ENCODE measurements at places on chromosomes 6 and 20. TPM values are rescaled to one million over a fixed set of nuclear protein-coding genes. Genes with fewer than 3 reads are reported as not detected.

GRCh38 chr6:39452306-39453145 is 130.0 kb upstream of the KCNK16 start:
- peak; percentile 43 for DNase-seq

DNA sequence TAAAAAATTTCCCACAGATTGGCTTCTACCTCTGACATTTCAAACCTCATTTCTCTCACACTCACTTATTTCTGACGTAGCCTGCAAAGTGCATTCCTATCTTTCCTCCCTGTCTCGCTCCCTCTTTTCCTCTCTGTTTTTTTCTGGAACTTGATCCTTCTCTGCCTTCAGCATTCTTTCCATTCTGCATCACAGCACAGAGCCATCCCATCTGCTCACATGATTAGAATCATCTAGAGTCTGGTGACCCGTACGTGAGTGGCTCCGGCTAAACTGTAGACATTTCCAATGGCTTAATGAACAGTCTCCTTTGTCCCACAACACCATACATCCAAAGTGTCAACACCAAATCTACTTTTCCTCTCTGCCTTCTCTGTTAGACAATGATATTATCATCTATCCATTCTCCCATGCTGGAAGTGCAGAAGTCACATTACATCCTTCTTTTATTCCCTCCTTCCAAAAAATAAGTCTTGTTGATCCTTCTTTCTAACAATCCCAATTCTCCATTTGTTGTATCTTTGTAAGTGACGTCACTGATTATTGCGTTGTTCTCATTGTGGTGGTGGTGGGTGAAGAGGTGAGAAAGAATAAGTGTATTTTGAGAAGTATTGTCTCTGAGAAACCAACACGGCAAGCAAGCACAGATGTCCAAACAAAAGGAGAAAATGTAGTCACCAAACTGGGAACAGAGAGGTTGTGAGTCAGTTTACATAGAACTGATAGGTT is 41.6 kb downstream of the OPRM1 start:
- DNase-seq, result no peak

RAET1L gene
- total RNA-seq, result 1.1 TPM

KCNS1 gene
- not detected for total RNA-seq

FAM184A gene
- 4.4 TPM for total RNA-seq

SIGLEC1 gene
- total RNA-seq, result not detected

EGFL8 gene
- total RNA-seq, result 7.9 TPM
